Heart left ventricle (tissue), 16 donors: ENCODE measurements at places on chromosomes 3 and 15.

GRCh38 chr3:7973006-7973405 is 528.6 kb upstream of the LMCD1 start:
- DNase-seq = no peak

- DNase-seq = no peak
Observed at GRCh38 chr3:157913741-157914150, 192.5 kb downstream of the SHOX2 start.

DNA sequence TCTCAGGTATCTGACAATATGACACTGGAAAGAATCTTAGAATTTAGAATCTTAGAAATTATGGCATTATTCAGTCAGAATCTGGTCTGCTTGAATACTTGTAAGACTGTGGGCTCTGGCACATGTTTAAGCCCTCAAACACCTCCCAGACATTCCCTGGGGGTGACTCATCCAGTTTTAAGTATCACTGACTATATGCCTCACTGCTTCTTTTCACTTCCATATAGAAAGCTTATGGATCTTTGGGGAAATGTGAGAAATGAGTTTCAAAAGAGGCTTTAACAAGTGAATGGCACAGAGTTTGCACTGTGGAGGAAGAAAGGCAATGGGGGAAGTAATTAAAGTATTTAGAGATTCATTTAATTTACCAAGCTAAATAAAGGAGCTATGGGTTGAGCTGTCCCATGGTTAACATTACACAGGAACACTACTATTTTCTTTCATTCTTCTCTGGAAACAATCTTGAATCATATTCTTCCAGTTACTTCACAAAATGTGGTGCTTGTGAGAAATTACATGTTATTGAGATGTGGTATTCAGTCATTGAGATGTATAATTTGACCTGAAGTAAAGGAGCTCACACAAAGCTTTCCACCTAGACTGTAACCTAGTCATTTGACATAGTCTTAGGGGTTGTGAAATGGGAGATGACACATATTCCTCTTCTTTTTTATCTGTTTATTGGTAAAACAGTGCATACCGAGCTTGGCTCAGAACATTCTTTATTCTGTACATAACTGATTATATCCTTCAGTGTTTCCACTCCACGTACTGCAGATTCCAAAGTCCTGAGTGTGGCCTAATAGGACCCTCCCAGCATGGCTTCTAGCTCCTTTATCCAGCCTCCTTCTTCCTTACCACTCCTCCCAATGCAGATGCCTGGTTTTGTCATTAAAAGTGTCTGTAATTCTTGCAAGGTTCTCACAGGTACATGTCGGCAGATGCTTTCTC is 544.6 kb upstream of the NECTIN3 start:
- no peak for DNase-seq

- no peak for DNase-seq
Observed at GRCh38 chr3:101146946-101147345, 153.7 kb upstream of the ABI3BP start.

DNA sequence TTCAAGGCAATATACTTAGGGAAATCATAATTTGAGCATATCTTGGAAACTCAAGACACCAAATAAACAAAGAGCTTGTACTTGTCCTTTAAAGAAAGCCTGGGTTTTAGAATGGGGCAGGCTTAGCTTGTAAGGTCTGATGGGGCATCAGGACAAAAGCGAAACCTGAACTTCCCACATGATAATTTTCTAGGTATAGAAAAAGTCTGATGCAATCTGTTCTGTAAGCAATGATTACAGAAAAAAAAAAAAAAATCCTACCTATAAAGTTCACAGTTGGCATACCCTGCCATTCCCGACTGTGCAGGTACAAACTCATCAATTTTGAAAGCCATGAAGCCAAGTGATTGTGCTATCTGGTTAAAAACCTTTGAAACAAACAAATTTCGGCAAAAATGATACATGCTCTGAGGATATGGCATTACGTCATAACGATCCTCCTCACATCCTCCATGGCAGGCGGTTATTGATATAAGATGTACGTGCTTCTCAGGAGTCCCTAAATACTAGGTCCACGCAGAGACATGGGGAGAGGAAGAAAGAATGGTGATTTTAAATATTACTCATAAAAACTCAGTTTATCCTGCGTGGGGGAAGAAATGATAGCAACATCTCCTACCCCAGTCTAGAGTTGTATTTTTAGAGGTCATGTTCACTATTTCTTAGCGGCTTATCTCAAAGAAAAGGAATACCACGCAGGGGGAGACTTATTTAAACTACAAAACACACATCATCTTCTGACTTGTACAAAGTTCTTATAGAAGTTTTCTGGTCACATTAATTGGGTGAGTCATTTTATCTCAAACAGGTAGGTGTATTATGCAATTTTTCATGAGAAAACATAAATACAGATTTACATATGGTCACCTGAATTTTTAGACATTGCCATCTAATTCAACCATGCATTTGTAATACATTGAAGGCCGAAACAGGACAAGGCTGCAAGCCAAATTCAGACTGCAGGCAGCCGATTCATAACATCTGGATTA is 27.0 kb downstream of the MB21D2 start:
- no peak for DNase-seq

DNA sequence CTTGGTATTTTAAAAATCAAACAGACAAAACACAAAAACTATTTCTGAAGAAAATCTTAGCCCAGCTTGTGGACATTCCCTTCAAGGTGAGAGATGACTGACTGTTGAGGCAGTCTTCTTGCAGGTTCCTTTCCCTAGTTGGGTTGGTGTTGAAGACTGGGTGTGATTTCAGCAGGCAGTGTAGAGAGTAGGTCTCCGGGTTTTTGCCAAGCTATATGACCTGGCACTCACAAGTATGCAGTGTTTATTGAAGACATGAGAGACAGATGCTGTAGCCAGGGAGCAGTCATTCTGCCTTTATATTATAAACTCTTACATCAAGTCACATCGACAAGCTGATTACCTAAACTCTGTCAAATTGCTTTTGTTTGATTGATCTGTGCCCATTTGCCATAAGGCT is 17.5 kb downstream of the SENP8 start:
- DNase-seq = no peak

DNA sequence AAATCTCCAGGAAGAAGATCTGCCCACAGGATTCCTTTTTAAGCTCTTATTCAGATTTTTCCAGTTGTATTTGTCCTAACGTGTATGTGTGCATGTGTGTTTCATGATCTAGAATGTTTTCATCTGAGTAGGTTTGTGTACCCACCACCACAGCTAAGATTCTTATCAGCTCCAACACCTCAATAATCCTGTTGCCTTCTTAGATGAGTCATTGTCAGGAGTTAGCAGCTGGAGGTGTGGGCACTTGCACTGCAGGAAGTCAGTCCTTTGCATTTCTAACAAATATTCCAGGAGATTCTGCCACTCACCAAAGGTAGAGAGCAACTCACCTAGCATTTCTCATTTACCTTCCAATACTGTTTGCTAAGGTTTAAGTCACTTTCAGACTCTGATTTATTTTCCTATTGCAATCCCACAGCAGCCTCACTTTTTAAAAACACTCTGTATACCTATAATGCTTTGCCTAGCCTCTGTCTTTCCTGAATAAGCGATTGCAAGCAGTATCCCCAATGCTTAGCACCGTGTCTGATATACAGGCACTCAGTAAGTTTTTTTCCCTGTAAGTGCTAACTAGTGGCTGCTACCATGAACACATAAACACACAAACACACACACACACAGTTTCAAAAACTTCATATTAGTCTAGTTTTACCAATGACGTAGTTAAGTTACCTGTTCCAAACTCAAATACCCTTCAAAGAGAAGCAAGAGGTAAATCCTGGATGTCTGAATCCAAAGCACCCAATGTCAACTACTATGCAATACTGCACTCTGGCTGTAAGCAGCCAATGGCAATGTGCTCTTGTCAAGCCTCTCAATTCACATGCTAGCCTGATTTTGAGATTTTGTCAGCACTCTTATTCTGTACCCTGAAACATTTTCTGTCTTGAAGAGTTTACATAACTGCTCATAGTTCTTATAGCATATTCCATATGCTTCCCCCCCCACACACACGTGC is 713.5 kb upstream of the LMCD1 start:
- no peak for DNase-seq

GRCh38 chr3:13607821-13608597 is 59.1 kb downstream of the FBLN2 start:
- no peak for DNase-seq

GRCh38 chr15:76161153-76162035 is 101.6 kb downstream of the TMEM266 start:
- no peak for DNase-seq

DNA sequence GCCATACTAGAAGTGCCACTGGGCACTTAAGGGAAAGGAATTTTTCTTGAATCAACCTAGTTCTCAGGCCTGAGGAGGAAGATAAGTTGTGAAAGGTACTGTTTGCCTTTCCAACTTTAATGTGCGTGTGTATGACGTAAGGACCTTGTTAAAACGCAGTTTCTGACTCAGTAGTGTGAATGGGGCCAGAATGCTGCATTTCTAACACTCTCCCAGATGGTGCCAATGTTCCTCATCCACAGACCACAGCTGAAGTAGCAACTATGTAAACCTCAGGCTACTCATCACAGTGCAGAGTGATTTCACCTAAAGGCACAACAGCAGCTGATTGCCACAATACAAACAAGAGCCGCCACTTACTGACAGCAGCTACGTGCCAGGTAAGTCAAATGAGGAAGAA is 103.6 kb downstream of the OTOL1 start:
- no peak for DNase-seq

DNA sequence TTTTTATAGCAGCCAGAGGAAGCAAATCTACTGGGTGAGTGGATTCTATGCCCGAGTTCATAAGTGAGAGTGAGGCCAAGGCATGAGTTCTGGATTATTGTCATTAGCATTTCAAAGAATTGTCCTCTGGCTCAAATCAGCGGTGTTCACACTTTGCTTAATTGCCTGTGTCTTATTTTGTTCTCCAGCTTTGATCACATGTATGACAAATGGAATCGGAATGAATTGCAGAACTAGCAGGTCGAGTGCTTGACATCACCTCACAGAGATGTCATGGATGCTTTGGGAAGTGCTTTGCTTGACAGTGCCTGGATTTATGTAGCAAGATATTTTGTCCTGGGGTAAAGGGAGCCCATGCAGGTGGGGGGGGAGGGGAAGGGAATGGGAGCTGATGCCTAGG is 68.0 kb downstream of the SH3GL3 start:
- DNase-seq = no peak

- no peak for DNase-seq
Observed at GRCh38 chr15:50773389-50773788, 7.9 kb upstream of the SPPL2A start.

DNA sequence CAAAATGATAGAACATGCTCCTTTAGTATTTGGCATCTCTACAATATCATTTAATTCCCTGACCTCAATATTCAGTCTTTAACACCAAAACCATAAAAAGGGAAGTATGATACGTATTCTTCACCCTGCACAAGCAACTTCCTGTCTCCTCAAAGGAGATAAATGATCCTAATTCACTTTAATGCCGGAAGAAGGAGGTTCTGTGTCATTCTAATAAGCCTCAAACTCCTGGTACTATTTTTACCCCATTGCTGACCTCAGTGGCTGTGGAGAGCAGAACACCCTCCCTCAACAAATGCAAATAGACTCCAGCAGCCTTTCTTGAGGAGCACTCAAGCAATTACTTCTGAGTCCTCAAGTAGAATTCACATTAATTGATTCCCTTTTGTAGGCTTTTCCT is 173.3 kb downstream of the TMEM108 start:
- no peak for DNase-seq

- no peak for DNase-seq
Observed at GRCh38 chr15:35061825-35062737, 23.0 kb downstream of the NANOGP8 start.

- no peak for DNase-seq
Observed at GRCh38 chr3:63232764-63233396, 45.2 kb upstream of the SYNPR start.

GRCh38 chr3:14935592-14936345 is 11.6 kb upstream of the NR2C2 start:
- DNase-seq = no peak

- DNase-seq = no peak
Observed at GRCh38 chr3:192881159-192881786, 36.4 kb downstream of the MB21D2 start.

- DNase-seq = no peak
Observed at GRCh38 chr15:85685356-85685755, 109.4 kb downstream of the KLHL25 start.

DNA sequence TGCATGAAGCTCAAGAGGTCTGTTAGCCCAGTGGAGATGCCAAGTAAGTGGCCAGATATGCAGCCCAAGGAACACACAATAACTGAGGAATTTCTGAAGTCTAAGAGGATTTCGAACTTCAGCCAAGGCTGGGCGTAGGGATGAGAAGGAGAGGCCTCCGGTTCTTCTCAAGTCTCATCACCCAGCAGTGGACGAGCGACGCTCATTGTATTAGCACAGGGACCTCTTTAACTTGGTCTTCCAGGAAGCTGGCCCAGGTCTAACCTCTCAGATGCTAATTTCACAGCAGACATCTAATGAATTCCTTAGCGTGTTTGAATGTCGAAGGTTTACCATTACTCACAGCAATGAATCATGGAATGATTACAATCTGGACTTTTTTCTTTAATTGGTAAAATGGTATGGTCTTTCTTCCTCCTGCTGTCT is 85.0 kb downstream of the HES1 start:
- DNase-seq = no peak

DNA sequence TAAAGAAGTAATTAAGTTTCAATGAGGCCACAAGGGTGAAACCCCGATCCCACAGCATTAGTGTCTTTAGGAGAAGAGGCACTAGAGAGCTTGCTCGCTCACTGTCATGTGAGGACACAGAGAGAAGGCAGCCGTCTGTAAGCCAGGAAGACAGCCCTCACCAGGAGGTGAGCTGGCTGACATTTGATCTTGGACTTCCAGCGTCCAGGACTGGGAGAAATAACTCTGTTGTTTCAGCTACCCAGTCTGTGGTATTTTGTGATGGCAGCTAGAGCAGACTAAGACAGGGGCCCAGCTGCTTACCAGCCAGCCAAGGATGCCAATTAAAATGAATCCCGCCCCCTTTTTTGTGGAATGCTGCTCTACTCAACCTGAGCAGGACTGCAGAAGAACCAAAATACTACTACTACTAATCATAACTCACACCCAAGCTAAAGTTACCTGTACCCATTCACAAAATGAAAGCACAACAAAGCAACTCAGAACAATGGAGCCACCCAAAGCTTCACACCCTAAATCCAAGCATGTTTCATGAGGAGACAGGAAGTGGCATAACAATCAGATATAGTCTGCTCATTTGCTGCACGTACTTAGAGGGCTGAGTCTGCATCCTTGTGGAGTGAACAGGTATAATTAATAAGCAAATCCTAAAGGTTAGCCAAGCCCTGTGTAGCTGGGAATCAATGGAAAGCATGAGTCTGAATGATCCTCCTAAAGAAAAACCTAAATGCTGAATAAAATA is 35.6 kb upstream of the RHCG start:
- DNase-seq = no peak

GRCh38 chr15:80159811-80160569 is 7.2 kb downstream of the FAH start:
- no peak for DNase-seq

- DNase-seq = no peak
Observed at GRCh38 chr3:147371771-147372340, 34.5 kb downstream of the ZIC4 start.

DNA sequence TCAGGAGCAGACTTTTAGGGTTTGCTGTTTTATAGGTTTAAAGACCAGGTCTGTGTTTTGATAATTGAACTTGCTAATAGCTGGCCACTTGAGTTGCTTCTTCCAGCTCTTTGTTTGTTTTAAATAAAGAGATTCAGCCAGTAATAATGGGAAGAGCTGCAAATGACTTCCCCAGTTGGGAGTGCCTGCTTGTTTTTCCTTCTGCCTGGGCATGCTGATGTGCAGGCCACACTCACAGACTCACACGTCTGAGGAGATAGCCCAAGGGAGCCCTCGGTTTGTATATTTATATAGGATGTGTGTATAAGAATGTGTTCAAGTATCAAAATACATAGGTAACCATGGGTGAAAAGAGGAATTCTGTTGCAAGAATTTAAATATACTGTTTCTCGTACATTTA is 78.2 kb upstream of the BOC start:
- DNase-seq = no peak
